NCI-H524 treated with DMSO at 0.1 percent for 48 hours (cell line): ENCODE measurements at places on chromosomes 4 and X.

DNA sequence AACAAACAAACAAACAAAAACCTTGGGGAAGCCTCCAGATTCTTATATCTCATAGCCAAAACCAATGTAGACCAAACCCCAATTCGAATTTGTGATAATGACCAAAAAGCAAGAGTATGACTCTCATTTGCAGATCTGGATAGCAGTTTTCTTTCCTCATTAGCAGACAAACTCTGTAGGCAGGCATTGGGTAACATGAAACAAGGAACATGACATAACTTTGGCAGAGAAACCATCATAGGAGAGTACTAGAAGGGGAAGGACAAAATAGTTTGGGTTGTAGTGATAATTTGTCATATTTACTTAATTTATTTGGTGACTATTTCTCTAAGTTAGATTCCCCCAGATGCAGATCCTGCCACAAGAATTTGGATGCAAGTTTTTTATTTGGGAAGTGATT, 187.8 kb downstream of the MID1IP1 start:
- DNase-seq, result no peak

- DNase-seq, result no peak
Observed at GRCh38 chr4:84480082-84480481, 19.0 kb downstream of the NKX6-1 start.

GRCh38 chr4:24024157-24024556, 134.3 kb upstream of the PPARGC1A start:
- no peak for DNase-seq

DNA sequence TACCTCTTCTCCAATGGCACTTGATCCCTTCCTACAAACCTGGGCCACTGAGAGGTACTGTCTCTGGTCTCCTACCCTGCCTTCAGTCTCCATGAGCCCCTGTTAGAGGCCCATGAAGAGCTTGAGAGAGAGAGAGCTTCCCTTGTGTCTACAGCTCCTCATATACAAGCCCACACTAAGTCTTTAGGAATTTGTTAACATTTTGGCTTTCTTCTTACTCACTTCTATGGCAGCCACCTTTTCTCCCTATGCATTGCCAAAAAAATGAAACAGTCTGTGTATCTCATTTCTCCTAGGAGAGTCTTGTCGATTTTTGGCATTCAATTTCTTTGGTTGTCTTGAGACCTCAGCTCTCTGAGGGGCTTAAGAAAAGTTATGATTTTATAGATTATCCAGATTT, 90.9 kb upstream of the LNX1 start:
- no peak for DNase-seq

GRCh38 chrX:140918398-140919038, 83.9 kb upstream of the SPANXB1 start:
- peak; percentile 42 for DNase-seq

- no peak for DNase-seq
Observed at GRCh38 chrX:101385795-101386541, at the start of gene BTK. Gene BTK, minus strand, starts transcription at chrX:101386191. Its CDS starts 10,907 bp downstream, at chrX:101375284.

GRCh38 chr4:2587213-2587823, 50.9 kb downstream of the FAM193A start:
- no peak for DNase-seq

DNA sequence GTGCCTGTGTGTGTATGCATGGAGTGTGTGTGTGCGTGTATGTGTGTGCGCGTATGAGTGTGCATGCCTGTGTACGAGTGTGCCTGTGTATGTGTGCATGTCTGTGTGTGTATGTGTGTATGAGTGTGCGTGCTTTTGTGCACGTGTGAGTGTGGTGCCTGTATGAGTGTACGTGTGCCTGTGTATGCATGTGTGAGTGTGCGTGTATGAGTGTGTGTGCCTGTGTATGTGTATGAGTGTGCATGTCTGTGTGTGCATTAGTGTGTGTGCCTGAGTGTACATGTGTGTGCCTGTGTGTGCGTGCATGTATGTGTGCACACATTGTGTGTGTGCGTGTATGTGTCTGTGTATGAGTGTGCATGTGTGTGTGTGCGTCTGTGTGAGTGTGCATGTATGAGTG, 5.7 kb downstream of the DOK7 start:
- no peak for DNase-seq

GRCh38 chrX:101729986-101730385, 70.3 kb upstream of the ARMCX2 start:
- no peak for DNase-seq

GRCh38 chr4:111014537-111014936, 391.7 kb upstream of the PITX2 start:
- no peak for DNase-seq

DNA sequence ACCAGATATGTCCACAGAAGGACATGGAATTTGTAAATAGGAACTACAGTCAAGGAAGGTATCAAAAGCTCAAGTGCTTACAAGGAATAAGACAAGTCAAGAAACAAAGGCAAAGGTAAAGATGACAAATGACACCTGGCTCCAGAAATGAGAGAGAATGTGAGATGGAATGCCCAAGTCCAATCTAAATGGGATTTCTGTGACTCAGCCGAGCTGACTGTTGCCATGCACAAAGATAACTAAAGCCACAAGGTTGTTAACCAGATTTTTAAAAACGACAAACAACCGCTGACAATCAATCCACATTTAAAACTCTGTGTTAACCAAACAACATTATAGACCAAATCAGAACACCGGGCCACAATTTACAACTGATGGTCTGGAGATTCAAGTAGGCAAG, 1.1 kb downstream of the NFXL1 start:
- no peak for DNase-seq

DNA sequence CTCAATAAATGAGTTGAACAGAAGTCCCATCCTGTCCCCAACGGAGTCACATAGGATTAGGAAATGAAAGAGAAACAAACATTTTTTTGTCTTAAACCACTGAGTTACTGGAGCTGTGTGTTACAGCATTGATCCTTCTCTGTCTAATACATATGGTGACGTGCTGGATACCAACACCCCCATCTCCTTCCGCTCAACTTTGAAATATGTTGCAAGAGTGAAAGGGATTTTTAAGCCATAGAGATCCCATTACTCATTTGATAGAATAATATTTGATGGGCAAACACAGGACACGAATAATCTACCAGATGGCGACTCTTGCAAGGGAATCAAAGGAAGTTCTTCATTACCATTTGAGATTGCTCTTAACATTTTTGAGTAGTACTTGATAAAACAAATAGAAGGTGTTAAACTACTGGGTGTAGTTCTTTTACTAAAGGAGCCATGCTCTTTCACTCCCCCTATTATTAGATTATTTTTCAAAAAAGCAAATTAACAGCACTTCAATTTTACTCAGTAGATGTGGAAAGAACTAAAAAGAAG, 140.5 kb downstream of the PACRGL start:
- DNase-seq, result no peak

- DNase-seq, result no peak
Observed at GRCh38 chrX:104315555-104315954, 60.8 kb upstream of the ESX1 start.

DNA sequence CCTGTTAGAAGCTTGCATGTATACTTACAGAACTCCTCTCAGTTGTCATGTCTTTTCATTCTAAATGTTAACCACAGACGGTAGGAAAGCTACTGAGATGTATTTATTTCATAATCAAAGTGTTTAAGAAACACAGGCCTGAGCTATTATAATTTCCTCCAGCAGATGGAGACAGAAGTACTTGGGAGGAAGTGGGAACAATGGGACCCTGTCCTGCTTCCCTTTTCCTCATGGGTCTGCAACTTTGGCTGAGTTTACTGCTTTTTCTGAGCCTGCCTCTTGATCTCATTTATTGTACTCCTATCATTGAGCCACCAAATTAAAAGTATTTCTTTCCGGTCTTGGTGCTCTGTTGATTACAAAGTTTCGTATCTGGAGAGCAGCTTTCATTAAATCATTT, 67.7 kb upstream of the SPANXN2 start:
- DNase-seq, result peak; percentile 0
